LHCN-M2 (cell line): ENCODE measurements at places on chromosomes 6 and 20.

GRCh38 chr20:39547546-39548408 is 585.6 kb downstream of the DHX35 start:
- no peak for DNase-seq

DNA sequence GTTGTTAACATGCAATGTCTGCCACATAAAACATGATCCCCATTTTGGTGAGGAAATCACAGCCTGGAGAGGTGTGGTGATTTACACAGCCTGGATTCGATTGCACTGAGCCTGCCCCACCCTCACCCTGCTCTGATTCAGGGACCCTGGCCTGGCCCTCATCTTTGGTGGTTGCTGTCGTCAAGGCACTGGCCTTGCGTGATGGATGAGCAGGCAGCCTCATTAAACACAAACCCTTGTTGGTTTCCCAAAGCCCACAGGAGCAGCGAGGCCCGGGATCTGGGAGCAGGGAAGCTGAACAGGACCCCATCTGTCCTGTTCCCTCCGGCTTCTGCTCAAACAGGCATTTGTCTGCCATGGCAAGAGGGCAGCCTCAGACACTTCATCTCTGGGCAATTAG is 70.8 kb downstream of the CHMP4B start:
- DNase-seq, result no peak

DNA sequence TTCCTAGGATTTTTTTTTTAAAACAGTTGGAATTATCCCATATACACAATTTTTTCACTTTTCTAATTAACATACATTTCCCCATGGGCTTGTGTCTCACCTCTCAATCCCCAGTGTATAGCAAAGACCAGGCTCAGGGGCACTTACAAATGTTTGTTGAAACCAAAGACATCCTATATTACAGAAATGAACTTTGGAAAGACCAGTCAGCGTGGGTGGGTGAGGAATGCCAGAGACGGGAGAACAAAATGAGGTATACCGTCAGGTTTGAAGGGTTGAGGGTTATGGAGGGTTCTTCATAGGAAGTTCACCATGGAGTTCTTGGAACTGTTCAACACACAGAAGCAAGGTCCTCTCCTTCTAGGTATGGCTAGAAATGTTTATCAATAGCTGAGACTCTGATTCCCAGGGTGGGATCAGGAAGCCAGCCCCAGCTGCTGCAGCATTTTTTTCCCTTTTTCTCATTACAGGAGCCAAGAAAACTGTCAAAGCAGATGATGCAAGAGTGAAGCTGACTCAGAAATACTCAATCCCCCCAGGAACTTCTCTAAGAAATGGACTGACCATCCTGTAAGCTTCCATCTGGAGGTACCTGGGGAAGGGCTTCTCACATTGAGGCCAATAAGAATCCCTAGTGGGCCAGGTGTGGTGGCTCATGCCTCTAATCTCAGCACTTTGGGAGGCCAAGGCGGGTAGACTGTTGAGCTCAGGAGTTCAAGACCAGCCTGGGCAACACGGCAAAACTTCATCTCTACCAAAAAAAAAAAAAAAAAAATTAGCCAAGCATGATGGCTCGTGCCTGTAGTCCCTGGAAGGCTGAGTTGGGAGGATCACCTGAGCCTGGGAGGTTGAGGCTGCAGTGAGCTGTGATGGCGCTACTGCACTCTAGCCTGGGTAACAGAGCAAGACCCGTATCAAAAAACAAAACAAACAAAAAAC is 15.9 kb upstream of the TBC1D20 start:
- DNase-seq, result peak; percentile 50

DNA sequence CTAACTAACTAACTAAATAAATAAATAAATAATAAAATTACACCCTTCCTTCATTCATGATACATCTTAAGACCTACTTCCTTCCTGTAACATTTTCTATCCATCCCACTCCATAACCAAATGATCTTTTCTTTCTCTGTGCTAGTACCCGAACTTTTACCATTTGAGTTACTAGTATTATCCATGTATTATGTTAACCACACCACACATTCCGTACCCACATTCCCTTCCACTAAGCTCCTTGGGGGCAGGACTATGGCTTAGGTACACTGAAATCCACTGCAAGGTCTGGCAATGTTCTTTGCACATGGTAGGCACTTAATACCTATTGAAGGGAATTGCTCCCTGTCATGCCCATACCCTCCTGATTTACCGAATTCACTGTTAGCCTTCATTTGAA is 24.9 kb downstream of the REPS1 start:
- no peak for DNase-seq

- DNase-seq, result no peak
These were observed 37.6 kb downstream of the CFAP61 start for GRCh38 chr20:20089939-20090338.

DNA sequence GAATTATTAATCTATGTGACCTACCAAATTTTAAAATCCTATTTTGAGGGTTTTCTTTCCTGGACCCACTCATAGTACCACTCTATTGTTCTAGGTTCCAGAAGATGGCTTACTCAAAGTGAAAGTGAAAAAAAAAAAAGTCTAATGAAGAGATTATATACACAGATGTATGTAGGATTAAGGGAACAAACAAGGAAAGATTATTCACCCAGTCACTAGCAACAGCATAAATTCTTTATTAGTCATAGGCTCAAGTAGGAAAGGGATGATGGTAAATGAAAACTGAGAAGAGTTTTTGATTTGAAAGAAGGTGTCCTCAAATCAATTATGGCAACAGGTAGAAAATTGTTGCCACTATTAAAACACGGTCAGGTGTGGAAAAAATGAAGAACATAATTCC is 923.7 kb downstream of the TBC1D32 start:
- no peak for DNase-seq

DNA sequence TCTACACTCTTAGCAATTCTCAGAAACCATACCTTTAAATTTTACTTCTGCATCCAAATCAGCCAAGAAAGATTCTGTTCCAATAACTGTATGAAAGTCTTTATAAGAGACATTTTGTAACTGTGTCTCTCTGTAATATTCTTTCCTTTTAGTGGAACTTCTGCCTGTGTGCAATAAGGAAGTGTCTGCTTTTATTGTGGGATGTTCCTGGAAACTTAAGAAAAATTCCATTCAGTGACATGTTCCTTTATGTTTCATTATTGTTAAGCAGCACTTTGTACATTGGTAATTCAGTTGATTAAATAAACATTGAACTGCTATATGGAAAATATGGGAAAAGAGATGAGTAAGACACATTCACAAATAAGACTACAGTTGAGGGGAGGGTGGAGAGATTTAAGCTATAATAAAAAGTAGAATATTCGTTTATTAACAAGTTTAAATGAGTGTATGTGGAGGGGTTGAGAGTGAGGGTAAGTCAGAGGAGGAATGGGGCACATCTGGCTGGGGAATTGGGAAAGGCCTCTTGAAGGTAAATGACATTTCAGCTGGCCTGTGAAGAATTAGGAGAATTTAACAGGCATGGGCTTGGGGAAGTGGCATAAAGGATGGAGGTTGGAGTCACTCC is 11.9 kb downstream of the NUS1 start:
- DNase-seq, result no peak

- no peak for DNase-seq
These were observed 23.3 kb downstream of the MTFR2 start for GRCh38 chr6:136226674-136227377.

GRCh38 chr6:8352335-8352965 is 82.9 kb downstream of the SLC35B3 start:
- no peak for DNase-seq

DNA sequence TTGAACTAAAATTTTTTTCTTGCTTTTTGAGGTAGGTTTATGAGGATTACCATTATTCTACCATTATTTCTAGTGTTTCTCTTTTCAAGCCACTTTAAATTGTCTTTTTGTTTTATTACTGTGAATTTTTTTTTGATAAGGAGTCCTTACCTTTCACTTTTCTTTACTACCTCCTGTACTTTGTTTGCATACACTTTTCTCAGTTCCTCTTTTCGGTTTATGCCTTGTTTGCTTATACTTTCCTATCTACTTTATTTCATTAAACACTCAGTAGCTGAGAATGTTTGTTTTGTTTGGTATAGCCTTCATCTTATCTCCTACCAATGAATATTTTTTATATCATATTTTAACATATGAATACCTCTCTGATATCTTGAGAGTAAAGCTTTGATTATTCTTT is 147.9 kb downstream of the TFAP2B start:
- no peak for DNase-seq

- DNase-seq, result no peak
These were observed 371.4 kb upstream of the ID4 start for GRCh38 chr6:19465760-19466159.
